ENCODE measurements at places on chromosomes 5 and 9.

DNA sequence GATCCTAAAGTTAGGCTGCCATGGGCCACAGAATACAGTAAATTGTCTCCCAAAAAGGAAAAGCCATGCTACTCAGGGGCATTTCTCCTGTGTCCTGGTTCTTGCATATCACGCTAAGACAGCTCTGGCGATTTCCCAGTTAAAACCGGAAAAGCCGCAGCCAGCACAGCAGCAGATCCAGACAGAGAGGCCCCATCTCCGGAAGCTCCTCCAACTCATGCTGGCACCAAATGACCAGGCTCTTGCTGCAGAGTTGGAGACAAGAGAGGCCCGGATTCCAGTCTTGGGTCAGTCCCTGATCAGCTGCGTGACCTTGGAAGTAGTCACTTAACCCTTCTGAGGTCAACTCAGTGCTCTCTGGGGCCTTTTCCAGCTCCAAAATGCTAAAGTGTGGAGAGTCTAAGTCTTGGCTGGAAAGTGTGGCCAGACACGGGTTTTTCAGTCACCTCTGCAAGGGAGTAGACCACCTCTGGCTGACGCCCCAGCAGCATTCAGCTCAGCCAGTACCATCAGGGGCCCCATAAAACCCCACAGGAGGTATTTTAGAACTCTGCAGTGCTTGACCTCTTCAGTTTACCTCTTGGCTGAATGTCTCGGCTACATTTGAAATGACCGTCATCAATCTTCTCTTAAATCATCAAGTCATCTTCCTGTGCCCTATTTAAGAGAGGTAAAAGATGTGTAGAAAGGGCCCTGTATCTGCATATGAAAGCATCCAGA is 16.2 kb downstream of the GDNF start:
- no peak for DNase-seq

DNA sequence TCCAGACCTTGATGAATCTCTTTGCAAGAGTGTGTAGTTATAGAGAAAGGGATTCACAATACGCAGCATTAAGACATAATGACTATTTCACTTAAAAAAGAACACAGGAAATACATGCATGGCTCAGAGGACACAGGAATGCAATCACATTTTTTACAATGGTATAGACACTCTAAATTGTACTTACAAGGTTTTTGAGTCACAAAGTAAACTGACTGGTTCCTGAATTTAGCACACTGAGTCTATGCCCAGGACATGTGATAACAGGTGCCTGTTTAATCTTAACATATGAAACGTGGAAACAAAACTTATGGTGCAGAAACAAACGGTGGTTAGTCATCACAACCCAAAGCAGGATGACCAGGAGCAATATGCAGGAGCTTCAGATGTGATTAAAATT is 6.7 kb downstream of the EPB41L4A start:
- DNase-seq: no peak

- no peak for DNase-seq
Measured at GRCh38 chr9:2299843-2300205, 284.7 kb downstream of the SMARCA2 start.

GRCh38 chr5:55633574-55634208 is 78.4 kb downstream of the SLC38A9 start:
- DNase-seq: no peak

- DNase-seq: no peak
Measured at GRCh38 chr5:139985733-139986132, 57.4 kb downstream of the NRG2 start.

DNA sequence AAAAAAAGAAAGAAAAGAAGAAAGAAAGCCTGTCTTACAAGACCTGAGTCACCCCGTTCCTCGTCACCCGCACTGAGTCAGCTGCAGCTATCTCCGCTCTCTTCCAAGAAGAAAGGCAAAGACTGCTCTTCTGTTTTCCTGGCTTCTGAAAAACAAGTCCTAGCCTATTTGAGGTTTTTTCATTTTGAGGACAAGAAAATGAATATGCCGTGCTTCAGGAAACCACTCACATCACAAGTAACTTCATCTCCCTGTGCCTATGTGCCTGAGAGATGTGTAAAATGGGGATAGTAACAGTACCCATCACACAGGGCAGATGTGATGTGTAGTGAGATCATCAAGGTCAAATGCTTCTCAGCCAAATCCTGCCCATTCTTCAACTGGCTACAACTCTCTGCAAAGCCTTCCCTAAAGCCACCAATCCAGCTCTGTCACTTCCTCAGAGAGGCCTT is 78.4 kb downstream of the GLDC start:
- DNase-seq: peak; percentile 59

DNA sequence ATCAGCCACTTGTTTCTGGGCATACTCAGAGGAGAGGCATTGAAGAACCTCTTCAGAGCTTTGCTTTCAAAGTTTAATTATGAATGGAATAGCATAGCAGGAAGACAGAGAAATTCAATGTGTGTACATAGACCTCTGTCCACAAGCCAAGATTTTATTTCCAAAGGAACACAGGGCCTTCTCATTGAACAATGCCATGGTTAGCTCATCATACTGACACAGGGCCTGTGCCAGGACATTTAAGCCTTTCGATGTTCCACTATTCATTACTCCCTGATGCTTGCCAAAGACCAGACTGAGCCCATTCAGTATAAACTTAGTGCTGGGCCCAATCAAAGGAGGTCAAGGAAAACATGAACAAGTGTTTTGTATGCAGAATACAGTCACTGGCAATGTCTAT is 280.8 kb downstream of the FBXL17 start:
- DNase-seq: no peak

DNA sequence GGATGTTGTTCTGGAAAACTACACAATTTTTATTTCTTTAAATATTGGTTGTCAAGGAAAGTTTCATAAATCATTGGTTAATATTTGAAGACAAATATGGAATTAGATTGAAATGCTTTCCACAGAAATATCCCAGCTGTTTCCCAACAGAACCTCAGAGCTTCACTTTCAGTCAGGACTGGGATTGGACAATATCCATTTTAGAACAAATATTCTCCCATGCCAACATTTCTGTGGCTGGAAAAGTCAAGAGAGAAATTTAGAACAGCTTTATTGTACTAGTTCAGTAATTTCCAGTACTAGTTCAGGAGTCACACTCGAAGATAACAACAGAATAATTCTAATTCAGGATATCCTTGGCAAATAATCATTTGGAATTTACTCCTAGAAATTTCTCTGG is 116.1 kb upstream of the TUT7 start:
- DNase-seq: no peak

GRCh38 chr9:92276331-92277032 is 17.0 kb downstream of the IARS1 start:
- no peak for DNase-seq

DNA sequence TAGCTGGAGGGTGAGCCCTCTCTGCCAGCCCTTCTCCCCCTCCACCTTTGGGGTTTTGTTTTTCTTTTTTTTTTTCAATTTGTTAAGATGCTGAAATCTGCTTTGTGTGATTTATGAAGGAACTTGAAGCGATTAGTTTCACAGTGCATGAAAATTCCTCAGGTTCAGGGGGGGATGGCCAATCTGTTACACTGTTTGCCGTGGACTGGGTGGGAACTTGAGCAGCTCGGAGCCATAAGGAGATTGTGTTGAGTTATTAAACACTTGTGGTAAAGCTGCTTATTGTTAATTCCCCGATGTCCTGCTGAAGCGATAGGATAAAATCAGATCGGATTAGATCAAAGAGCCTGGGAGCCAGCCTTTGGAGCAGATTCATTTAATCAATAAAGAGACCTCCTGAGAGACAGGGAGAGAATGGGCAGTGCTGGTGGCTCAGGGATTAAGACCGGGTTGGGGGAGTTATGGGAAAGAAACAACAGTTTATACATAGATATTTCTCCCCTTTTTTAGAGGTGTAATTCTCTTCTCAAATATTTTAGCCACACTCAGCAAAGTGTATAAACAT is 105.8 kb upstream of the SPATA31D4 start:
- no peak for DNase-seq

DNA sequence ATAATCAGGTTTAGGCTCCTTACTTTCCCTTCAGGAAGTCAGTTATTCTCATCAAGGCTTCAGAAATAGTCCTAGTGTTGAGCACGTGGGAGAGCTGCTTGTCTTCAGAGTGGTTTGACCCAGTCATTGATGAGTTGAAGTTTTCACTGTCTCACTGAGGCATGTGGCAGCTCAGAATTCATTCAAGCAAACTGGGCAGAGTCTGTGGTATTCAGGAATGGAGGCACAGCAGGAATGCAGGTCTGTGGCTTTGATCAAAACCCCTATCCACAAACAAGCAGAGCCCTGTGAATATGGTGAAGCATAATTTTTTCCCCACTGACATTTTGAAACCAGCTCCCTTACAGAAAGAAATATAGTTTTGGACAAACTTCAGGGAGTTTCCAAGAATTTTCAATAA is 207.3 kb downstream of the CD180 start:
- DNase-seq: no peak

DNA sequence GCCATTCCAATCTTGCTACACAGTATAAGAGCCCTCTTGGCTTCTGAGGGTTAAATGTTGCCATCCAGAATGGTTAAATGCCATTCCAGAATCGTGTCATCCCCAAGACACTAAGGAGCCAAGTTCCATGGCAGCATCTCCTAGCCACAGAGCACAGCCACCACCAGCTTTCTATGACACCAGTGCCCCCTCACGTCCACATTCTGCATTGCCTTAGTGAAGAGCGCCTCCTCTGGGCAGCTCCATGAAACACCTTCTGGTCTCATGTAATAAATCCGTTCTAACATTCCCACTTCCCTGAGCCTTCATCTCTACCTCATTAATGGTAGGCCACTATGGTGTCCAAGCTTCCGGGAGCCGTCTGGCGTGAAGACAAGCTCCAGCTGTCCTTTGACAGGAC is 12.4 kb downstream of the CBY3 start:
- peak; percentile 28 for DNase-seq

- DNase-seq: no peak
Measured at GRCh38 chr9:80359941-80360881, 788.4 kb downstream of the TLE4 start.

- no peak for DNase-seq
Measured at GRCh38 chr9:14836885-14837284, 73.3 kb downstream of the FREM1 start.

GRCh38 chr5:135211083-135211790 is 177.2 kb upstream of the PITX1 start:
- DNase-seq: no peak

GRCh38 chr5:143807401-143807800 is 4.6 kb upstream of the HMHB1 start:
- DNase-seq: no peak
